ENCODE measurements at places on chromosomes 6 and 20.

GRCh38 chr20:20743511-20744169 is 31.2 kb upstream of the RALGAPA2 start:
- DNase-seq: no peak

DNA sequence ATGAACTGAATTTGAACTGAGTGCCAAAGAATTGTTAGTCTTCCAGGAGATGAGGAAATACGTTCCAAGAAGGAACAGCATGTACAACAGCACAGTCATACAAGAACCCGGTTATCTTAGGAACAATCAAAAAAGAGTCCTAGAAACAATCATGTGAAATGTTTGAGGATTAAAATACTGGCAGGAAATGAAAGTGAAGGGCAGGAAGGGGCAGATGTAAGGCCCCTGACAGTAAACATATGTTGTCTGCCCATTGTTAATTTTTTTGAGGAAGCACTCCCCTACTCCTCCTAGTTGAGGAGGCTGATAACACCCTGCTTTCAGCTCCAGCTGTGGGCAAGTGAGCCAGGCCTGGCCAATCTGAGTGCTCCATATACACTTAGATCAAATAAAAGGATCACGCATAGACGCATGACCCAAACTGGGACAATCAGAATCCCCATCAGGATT is 220.9 kb downstream of the HACE1 start:
- no peak for DNase-seq

DNA sequence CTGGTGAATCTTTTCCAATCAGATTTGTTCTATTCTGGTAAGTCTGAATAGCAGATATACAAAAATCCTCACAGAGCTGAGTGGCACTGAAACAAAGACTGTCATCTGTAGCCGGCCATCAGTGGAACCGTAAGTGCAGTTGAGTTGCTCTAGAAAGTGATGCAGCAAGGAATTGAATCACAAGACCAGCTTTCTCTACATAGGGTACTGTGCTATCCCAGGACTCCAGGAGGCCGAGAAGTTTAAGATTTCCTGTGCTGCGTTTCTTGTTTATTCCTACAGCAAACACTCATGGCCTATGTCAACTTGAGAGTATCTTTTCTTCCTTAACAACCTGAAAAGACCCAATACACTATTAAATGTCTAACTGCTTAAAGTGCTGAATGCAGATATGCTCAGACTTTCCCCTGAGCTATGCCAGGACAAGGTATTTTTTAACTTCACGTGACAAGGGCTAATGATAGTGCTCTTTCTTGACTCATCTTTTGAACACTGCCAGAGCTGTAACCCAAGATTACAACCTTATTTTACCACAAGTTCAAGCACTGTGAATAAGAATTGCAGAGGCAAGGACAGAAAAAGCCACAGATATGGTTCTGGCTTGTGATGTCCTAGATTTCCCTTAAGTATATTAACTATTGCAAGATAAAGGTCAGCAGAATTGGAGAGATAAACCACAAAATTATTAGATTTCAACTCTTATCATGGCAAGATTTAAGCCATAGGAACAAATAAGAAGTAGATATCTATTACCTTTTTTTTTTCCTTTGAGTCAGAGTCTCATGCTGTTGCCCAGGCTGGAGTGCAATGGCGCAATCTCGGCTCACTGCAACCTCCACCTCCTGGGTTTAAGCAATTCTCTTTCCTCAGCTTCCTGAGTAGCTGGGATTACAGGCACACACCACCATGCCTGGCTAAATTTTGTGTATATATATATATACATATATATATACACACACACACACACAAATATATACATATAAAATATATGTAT is 71.6 kb downstream of the GJA1 start:
- no peak for DNase-seq

DNA sequence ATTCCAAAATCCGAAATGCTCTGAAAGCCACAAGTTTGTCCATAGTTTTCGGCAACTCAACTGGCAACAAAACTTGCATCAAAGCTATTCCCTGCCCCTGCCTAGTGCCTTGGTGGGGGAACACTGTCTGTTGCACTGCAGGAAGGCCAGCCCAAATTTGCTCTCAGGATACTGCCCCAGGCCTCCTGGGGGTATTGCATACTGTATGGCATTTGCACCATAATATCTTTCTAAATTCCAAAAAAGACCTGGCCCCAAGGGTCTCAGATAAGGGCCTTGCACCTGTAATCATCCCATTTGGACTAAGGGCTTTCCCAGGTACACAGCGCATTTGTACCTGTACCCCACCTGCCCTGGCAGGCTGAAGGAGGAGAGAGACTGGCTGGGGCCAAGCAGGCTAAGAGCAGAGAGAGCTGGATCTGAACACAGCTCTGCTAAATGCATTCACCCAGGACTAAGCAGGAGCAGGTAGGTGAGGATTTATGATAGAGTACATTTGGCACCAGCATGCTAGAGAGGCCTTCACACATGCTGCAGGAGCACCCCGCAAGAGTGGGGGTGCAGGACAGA is 4.0 kb upstream of the GRM4 start:
- DNase-seq: no peak

DNA sequence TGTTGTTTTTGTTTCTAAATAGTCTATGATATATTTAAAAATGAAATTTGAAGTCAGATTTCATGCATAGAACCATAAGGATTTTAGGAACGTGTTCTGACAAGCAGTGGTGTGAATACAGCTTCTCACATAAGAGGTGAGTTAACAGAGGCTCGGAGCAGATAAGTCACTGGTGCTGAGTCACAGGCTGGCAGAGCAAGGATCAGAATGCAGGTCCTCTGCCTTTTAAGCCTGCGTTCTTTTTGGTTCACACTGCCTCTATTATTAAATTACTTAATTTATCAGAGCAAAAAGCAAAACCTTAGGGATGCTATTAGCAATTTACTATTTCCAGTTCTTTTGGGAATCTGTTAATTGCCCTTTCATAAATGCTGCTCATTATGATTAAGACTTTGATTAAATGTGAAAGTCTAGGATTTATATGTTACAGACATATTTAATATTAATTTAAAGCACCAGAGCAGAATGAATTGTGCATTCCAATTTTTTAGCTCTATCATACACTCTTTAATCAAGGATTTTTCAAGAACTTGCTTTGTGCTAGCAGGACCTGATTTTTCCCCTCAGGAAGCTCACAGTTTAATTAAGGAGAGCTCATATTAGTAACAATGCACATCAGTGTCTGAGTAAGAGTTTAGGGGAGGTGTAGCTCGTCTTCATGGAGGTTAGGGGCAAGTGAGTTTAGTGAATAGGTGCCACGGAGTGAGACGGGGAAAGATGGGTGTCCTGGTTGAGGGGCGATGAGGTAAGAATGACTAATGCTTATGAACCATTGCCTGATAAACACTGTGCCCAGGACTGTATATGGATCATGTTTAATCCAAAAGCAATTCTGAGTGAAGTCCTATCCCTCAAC is 212.7 kb upstream of the AGPAT4 start:
- no peak for DNase-seq

DNA sequence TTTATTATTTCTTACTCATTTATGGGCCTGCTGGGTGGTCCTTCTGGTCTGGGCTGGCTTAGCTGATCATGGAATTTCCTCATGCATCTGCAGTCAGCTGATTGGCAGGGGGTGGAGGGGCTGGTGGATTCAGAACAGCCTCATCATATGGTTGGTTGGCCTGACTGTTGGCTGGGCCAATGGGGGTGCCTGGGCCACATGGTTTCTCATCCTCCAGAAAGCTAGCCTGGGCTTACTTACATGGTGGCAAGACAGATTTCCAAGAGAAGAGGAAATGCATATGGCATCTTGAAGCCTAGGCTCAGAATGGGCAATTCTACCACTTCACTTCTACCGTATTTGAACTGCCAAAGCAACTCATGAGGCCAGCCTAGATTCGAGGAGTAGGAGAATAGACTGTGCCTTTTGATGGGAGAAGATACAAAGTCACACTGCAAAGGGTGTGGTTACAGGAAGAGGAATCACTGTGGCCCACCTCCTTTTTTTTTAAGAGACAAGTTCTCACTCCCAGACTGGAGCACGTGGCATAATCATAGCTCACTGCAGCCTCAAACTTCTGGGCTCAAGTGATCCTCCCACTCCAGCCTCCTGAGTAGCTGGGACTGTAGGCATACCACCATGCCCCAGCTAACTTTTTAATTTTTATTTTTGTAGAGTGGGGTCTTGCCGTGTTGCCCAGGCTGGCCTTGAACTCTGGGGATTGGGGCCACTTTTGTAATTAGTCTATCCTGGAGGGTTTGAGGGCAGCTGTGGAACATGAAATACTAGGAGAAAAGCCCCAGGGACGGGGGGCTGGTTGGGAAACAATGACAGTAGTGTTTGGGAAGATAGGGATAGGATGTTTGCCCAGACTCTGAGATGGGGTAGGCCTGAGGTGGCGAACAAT is 47.6 kb upstream of the RNF24 start:
- DNase-seq: no peak

- no peak for DNase-seq
These were observed 122.8 kb downstream of the CEBPB start for GRCh38 chr20:50313522-50313820.

GRCh38 chr20:6692566-6693173 is 74.8 kb upstream of the BMP2 start:
- DNase-seq: no peak

GRCh38 chr20:55579802-55580201 is 425.5 kb downstream of the CBLN4 start:
- DNase-seq: no peak

DNA sequence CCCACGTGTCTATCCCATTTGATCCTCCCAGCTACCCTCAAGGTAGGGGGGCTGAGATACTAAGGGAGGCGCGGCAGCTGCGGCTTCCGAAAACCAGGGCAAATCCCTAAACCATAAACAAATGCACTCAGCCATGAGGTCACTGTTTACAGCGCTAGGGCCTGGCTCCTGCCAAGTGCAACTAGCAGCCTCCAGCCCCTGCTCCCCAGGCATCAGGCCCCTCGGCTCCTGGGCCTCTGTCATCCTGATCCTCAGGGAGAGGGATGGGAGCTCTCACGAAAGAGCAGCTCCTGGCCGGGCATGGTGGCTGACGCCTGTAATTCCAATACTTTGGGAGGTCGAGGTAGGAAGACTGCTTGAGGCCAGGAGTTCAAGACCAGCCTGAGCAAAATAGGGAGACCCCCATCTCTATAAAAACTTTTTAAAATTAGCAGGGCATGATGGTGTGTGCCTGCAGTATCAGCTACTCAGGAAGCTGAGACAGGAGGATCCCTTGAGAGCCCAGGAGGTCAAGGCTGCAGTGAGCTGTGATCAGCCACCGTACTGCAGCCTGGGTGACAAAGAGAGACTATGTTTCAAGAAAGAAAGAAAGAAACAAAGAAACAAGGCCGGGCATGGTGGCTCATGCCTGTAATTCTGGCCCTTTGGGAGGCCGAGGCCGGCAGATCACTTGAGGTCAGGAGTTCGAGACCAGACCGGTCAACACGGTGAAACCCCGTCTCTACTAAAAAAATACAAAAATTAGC is 42.5 kb upstream of the TLDC2 start:
- DNase-seq: no peak

DNA sequence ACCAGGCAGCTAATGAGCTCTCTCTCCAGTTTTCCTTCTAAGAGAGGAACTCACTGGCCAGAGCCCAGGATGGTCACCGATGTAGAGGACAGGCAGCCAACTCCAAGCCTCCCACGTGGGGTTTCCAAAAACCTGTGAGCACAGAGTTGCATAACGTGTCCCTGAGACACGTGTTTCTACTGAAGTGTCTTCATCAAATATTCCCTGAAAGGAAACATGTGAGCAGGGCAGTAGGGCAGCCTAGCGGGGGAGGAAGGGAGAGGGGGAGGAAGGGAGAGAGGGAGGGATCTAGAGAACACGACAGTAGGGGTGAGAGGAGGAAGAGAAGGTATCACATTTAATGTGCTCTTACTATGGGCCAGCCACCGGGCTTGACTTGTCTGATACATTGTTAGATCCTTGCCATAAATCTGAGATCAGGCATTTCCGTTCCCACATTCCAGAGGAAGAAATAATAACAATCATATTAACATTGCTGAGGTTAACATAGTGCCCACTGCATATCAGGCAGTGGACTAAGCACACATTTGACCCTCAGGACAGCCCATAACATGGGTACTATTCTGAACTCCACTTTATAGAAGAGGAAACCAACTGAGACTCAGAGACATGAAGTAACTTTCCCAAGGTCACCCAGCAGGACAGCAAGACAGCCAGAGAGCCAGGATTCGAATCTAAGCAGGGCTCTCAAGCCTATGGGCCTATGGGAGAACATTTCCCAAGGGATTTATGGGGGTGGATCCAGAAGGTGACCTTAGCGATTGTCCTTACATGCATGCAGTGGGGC is 4.5 kb upstream of the SYS1 start:
- DNase-seq: no peak

- DNase-seq: no peak
These were observed 41.7 kb downstream of the PHF3 start for GRCh38 chr6:63677282-63677681.

- no peak for DNase-seq
These were observed 225.4 kb downstream of the PRL start for GRCh38 chr6:22071270-22072041.

DNA sequence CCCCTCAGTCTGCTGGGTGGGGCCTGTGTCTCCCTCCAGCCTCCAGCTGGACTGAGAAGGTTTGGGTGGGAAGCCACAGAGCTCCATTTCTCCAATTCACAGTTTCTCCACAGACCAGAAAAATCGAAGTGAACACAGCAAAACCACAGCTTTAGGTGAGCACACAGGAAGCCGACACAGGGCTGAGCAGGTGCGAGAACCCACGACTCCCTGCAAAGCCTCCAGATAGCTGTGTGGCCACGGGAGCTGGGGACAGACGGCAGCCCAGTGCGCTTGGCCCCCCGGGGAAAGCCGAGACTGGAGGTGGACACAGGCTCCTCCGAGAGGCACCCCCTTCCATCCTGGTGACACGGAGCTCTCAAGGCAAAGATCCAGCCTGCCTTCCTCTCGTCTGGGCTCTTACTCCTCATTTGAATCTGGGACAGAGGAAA is 29.0 kb upstream of the MPC1 start:
- no peak for DNase-seq

DNA sequence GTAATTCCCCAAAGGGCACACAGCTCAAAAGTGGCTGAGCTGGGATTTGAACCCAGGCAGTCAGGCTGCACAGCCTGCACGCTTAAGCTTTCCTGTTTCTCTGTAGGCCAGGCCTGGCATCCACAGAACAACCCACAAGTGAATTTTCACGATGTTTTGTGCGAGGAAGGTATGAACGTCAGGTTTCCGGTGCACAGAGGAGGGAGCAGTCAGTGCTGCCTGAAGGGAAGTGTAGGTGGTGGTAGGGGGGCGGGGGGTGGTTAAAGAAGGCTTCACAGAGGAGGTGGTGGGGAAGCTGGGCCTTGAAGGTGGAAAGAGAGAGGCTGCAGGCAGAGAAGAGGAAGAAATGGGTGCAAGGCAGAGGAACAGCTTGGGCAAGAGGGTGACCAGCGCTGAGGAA is 14.1 kb downstream of the KCNB1 start:
- DNase-seq: no peak

DNA sequence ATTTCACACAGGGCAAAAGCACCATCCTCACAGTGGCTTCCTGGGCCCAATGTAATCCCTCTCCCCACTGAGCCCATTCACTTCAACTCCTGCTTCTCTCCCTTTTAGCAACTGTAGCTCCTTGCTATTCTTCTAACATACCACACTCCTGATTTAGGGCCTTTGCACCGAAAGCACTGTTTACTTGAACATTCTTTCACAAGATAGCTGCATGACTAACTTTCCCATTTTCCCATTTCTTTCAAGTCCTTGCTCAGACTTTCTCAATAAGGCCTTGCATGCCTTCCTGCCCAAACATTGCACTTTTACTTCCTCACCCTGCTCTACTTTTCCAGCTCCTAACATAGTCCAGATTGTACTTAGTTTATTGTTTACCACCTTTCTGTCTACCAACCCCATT is 73.0 kb downstream of the SHPRH start:
- DNase-seq: no peak

- no peak for DNase-seq
These were observed 10.0 kb upstream of the BLOC1S5 start for GRCh38 chr6:8074213-8074612.

All from stimulated activated CD4-positive, alpha-beta T cell treated with anti-CD3 and anti-CD28 coated beads, Interleukin-4, amount 100 ng/mL, for 4 hours (primary cell).